Tibial artery (tissue), 4 donors: ENCODE measurements at places on chromosomes 6 and 20.
A peak's percentile ranks its signal among the peaks of the same experiment; 100 is the strongest.

GRCh38 chr20:38973645-38974044, 11.5 kb downstream of the DHX35 start:
- DNase-seq = no peak

DNA sequence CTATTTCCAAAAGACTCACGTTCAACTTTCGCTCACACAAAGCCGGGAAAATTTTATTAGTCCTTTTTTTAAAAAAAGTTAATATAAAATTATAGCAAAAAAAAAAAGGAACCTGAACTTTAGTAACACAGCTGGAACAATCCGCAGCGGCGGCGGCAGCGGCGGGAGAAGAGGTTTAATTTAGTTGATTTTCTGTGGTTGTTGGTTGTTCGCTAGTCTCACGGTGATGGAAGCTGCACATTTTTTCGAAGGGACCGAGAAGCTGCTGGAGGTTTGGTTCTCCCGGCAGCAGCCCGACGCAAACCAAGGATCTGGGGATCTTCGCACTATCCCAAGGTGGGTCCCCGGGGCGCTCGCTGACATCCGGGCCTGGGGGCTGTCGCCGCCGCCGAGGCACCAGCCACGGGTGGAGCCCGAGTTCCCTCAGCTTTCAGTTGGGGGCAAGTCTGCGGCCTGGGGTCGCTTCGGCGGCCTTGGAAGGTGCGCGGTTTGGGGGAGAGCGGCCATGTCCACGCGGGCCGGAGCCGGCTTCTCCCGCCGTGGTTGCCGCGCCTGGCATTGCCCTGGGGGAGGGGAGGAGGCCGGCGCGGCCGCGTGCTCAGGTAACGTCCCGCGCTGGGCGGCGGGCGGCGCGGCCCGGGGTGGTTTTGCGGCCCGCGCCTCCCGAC, 429 bp downstream of the AMD1 start:
- peak; percentile 70 for DNase-seq

DNA sequence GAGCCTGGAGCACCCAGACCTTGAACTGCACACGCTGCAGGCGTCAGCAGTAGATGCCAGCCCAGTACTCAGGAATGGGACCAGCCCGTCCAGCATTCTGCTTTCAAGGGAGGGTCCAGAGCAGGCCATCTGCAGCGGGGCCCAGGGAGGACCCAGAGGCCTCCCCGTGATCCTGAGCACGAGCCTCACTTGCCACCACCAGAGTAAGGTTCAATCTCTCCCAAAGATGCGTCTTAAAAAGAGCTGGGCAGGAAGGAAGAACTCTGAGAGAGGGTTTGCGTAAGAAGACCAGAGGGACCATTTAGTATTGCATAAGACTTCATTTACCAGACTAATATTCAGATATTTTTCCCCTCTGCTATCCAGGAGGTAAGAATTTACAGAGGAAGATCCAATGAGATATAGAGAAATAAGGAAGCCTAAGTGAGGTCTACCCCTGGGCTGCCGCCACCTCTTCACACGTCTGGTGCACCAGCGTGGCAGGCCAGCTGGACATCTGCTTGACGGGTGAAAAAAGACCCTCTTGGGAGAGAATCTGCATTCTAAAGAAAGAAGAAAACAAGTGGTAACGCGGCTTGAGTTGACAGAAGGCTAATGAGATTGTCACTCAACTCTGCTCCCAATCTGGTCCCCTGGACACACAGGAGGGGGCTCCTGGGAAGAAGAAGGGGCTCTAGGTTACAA, 107.3 kb downstream of the PRND start:
- DNase-seq = peak; percentile 64

- DNase-seq = no peak
Measured at GRCh38 chr6:137120748-137121147, 52.7 kb downstream of the IL22RA2 start.

GRCh38 chr20:22106308-22106938, 401.0 kb downstream of the PAX1 start:
- no peak for DNase-seq

DNA sequence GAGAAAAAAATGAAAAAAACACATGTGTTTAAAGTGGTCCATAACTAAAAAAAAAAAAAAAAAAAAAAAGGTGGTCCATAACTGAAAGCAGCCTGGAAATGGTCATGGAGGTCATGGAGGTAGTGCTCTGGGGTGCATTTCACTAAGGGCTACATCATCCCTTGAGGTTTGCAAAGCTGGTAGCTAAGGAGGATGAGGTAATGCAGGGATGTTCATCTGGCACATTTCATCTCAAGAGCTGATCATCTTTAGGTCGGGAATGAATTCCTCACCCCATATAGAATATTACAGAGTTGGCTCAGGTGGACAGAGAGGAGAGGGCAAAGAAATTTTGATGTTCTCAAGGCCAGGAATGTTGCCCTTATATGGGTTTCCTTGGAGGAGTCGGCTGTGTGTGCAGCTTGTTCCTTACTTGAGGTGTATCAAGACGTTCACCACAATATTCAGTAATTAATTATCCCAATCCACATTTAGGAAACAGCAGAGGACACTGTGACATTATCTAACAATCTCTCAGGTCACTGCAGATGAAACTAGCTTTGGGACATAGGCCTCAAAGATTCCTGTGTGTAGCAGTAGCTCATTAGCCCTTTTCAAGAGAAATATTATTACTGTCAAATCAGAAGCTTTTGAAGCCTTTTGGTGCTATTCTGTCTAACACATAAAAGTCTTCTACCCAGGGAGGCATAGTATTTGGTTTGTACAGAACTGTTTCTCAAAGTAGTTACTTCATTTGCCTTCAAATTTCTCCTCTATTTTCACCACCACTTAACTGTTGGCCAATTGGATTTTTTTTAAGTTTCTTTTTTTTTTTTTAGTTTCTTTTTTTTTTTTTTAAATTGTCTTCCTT, 46.8 kb downstream of the CYP24A1 start:
- DNase-seq = no peak

- DNase-seq = no peak
Measured at GRCh38 chr6:136510299-136510698, 39.9 kb downstream of the MAP7 start.

DNA sequence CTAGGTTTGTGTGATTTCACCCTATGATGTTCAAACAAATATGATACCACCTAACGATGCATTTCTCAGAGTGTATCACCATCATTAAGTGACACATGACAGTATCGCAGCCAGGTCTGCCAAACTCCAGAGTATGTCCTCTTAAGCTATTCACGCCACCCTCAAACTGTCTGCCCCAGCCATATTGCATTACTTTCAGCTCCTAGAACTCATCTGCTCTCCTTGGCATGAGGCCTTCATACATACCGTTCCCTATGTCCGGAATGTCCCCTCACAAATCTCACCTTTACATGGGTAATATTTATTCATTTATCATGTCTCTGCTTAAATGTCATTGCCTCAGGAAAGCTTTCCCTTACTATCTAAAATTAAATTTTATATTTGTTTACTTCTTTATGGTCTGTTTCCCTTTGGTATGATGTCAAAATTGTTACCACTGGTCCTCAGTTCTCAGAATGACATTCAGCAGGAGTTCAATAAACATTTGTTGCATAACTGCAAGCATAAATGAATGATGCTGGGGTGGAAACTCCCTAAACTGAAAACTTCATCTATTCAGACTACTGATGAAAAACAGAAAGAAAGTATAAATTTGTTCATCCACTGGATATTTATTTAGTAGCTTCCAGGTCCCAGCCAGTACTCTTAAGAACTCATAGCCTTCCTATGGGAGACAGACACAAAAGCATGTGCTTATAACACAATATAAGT, 3.2 kb downstream of the SESN1 start:
- DNase-seq = no peak

- no peak for DNase-seq
Measured at GRCh38 chr6:136566007-136566487, 15.8 kb upstream of the MAP7 start.

DNA sequence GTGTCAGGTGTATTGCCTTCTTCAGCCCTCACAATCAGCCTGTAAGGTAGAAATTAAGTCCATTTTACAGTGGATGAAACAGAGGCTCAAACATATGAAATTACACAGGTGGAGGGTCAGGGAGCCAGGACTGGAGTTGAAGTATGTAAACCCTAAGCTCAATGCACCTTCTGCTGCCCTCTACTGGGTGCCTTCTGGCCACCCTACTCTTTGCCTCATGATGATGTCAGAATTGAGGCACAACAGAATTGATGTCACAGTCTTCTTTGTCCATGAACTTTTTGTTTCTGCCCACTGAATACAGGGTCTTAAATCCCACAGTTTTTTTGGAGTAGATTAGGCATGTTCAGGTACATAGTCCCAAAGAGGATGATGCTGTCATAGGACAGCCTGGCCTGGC, 400.8 kb upstream of the CHD6 start:
- no peak for DNase-seq

GRCh38 chr6:134925800-134926199, 24.1 kb downstream of the ALDH8A1 start:
- DNase-seq = no peak

DNA sequence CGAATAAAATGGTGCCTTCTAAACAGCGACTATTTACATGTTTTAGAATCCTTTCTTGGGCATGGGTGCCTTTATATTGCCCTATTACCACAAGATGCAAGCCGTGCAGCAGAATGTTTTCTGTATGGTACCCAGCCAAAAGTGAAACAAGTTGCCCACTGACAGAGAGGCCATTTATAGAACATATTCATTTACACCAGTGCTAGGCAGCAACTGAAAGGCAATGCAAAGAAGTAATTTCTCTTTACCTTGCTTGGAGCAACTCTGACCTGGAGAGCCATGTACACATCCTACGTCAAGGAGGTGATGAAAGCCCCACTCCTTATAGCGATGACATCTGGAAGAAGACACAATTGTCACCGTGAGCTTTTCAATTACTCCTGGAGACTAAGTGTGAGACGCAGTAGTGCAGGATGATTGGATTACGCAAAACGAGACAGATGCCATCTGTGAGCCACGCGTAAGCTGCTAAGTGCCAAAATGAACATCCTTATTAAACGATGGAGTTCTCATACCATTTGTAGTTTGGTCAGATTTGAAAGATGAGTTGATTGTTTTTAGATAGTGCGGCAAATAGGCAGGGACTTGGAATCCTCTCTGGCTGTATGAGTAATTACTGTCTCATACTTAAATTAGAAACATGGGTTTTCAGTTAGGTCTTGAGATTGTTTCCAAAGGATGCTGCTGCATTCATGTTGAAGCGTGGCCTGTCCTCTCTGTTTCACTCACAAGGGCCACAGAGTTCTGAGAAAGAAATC, at the start of gene TMEM244:
TMEM244 (minus strand) TSS at position 408 of the 758 bp plus-strand sequence; CDS start at position 281, 127 bp downstream.
- DNase-seq = no peak

GRCh38 chr6:54981647-54982046, 135.1 kb downstream of the FAM83B start:
- no peak for DNase-seq

- DNase-seq = no peak
Measured at GRCh38 chr6:107536180-107536961, 46.5 kb downstream of the SOBP start.

DNA sequence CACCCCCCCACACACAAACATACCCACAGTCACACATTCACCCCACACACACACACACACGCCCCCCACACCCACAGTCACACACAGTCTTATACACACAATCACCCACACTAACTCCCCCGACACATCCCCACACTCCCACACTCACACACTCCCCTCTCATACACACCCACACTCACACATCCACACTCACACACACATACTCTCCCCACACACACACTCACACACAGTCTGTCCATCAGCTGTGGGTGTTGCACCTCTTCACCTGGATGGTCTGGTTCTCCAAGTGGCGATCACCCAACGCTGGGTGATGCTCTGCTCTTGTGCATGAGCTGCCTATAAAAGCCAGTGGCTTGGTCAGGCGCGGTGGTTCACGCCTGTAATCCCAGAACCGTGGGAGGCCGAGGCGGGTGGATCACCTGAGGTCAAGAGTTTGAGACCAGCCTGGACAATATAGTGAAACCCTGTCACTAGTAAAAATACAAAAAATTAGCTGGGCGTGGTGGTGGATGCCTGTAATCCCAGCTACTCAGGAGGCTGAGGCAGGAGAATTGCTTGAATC, 158.9 kb downstream of the SMOC2 start:
- no peak for DNase-seq

GRCh38 chr20:24812373-24812772, 136.7 kb upstream of the CST7 start:
- DNase-seq = no peak
